Muscle of arm (tissue), 14 donors: ENCODE measurements at places on chromosomes 7 and 10. TPM values are rescaled to one million over a fixed set of nuclear protein-coding genes. Genes with fewer than 3 reads are reported as not detected.

LUC7L2 gene
- polyA plus RNA-seq = 92.1 TPM

DNA sequence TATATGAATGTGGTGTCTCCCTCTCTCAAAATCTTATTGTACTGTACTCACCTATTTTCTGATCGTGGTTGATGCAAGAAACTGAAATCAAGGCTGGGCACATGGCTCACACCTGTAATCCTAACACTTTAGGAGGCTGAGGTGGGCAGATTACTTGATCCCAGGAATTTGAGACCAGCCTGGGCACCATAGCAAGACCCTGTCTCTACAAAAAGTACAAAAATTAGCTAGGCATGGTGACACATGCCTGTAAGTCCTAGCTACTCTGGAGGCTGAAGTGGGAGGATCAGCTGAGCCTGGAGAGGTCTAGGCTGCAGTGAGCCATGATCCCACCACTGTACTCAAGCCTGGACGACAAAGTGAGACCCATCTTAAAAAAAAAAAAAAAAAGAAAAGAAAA lies 16.0 kb downstream of the MMRN2 start:
- no peak for DNase-seq

DNA sequence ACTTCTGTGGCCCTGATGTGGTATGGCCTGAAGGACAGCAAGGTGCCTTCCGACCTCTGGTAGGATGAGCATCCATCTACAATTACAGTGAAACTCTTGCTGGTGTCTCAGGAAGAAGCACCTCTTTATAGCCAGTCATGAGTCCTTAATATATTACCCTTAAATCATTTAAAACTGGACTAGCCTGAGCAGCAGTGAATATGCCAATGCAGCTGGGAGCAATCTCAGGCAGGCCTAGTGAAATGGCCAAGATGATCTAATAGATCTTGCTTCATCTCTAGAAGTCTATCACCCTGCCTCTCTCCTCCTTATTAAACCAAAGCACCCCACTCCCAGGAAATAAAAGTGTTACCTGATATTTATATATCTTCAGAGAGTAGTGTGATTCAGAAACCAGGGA lies 66.7 kb upstream of the SORCS3 start:
- DNase-seq = no peak

ANKRD61 gene
- polyA plus RNA-seq = not detected

PDE6C gene
- 2.1 TPM for polyA plus RNA-seq

- no peak for DNase-seq
These were observed 131.9 kb upstream of the PCGF5 start for GRCh38 chr10:91088300-91089140.

- DNase-seq = no peak
These were observed 38.3 kb upstream of the CREB5 start for GRCh38 chr7:28373990-28374389.

ZC3HAV1L gene
- 20.6 TPM for polyA plus RNA-seq

GRCh38 chr10:3551761-3552160 lies 233.2 kb downstream of the KLF6 start:
- DNase-seq = no peak

GRCh38 chr10:124693801-124694416 lies 50.3 kb downstream of the FAM53B start:
- no peak for DNase-seq
